Cardiac septum (tissue), 1 donor: ENCODE measurements at places on chromosomes 3 and 15. TPM values are rescaled to one million over a fixed set of nuclear protein-coding genes. Genes with fewer than 3 reads are reported as not detected.

COL6A5 gene
- not detected for total RNA-seq

SPCS1 gene
- total RNA-seq = 79.4 TPM

ITGA11 gene
- total RNA-seq = 9.3 TPM

ZMYND10 gene
- 0.35 TPM for total RNA-seq

CHMP2B gene
- 37.2 TPM for total RNA-seq

RHOV gene
- total RNA-seq = 0.13 TPM

DNA sequence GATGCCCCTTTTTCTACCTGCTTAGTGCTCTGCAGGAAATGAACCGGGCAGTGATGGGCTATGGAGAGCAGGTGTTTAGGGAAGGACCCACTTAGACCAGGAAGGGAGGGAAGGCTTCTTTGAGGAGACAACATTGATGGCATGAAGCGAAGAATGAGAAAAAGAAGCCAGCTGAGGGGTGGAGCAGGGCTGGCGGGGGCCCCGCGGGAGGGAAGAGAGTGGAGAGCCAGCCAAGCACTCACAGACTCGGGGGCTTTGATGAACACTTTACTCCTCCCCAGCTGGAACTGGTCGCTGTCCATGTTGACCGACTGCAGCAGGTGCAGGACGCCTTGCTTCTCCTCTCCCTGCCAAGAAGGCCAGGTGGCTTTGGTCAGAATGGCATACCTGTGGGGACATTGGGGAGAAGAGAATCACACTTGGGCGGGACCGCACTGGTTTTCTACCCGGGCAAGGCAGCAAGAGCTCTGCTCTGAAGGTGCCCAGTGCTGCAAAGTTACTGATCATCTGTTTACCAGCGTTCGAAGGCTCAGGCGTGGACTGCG lies 28.4 kb upstream of the LDHAL6B start:
- DNase-seq = no peak

DNA sequence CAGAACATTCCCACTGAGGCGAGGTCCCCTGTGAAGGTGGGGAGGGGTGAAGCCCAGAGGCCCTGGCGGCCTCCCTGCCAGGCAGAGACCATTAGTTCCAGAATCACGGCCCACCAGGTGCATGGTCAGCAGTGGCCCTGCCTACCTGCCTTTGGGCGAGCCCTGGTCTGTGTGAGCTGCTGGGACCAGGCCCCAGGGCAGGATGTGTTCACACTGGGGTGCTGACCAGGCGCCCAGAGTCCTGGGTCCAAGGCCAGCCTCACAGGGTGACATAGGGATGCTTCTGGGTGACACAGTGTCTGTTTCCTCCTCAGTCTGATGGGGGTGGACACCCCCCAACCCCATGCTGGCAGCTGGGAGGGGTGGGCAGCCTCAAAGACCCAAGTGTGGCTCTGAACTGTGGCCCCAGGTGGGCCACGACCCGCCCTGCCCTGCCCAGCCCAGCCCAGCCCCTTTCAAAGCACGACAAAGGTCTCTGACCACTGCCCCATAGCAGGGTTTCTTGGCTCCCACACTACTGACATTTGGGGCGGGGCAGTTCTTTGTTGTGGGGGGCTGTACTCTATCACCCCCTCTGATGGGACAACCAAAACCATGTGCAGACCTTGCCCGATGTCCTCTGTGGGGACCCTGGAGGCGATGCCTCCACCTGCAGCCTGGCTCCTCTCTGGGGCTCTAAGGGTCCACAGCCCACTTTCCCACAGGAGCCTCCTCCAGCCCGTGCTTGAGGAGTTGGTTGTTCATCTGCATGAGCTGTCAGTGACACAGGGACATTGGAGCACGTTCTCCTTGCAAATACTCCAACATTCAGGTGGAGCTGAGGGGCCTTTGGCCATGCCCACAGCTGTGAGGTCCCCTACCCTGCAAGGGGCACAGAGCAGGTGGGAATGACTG lies 44.8 kb upstream of the SLC41A3 start:
- peak; percentile 71 for DNase-seq

- DNase-seq = no peak
Measured at GRCh38 chr3:107689355-107689754, 166.6 kb downstream of the BBX start.

- no peak for DNase-seq
Measured at GRCh38 chr3:11850003-11850402, 3.3 kb upstream of the TAMM41 start.

DNA sequence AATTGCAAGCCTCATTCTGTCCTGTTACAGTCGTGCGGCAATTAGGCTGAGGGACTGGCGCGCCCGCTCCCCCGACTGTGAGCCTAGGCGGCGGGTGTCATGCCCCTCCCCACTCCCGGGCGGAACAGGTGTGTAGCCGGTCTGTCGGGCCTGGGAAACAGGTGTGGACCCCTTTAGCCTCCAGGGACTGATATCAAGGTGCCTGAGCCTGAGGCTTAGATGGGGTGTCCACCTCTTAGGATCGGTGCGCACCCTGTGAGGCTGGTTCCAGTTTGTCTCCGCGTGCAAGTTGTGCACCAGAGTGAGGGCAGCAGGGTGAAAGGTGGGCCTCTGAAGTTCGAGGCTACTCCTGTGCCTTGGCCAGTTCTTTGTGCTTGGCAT lies 686 bp downstream of the VPS8 start:
- no peak for DNase-seq

DNA sequence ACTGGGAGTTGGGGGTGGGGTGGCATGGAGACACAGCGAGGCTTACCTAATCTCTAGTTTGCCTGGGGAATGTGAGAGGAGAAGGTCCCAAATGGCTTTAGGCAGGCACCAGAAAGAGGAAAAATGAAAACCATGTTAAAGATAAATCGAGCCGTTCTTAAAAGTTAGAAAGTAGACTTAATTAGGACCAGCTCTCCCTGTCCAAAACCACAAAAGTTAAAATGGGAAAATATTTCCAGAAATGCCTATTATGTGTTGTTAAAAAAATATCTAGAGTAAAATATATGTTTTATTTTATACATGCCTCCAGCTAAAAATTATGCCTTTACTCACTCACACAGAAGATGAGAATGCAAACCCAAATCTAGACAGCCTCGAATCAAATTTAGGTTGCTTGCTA lies 50.1 kb downstream of the LRTM1 start:
- no peak for DNase-seq

GRCh38 chr3:30075514-30075913 lies 530.9 kb upstream of the TGFBR2 start:
- DNase-seq = no peak

DNA sequence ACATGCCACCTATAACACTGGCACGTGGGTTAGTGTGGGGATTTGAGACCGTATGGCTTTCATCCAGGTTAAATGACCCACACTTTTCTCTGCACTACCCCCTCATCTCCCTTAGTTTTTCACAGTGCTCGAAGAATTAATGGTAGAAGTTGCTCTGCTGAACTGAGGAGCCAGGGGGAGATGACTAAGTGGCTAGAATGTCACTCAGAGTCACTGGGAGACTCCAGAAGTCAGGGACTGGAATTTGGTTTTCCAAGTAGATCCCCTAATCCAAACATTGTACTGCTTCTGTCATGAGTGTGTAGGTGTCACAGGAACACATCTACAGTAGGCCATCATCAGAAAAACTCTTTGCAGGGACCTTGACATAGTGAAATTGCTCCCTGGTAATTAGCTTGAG lies 181.0 kb upstream of the RASGRP1 start:
- no peak for DNase-seq

DNA sequence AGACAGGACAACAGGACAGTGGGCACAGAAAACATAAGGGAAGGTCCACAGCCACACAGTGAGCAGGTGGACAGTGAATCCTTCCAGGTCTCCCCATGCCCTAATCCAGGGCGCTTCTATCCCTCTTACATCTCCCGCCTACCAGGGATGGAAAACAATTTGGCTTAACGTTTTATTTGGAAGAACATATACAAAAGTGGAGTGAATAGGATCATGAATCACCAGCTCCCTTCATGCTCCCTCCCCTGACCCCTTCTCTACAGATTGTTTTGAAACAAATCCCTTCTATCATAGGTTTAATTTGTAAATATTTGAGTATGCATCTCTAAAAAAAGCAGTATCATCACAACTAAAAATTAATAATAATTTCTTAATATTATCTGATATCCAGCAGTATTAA lies 52.5 kb downstream of the CLDN11 start:
- no peak for DNase-seq

DNA sequence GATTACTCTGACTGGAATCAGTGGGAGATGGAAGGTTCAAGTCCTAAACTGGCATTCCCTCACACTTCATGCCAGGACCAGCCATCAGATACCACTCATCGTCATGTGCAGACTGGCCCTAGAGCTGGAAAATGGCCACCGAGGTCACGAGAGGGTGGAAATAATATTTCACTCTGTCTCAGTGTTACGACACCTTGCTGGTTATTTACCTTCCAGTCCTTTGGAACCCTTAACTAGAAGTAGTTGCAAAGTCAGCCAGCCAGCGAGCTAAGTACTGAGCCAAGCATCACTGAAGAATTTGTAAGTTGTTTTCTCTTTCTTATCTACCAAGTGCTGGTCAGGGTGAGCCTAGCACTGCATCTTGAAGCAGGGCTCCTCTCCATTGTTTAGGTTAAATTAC lies 309.9 kb upstream of the RASGRP1 start:
- DNase-seq = no peak

DNA sequence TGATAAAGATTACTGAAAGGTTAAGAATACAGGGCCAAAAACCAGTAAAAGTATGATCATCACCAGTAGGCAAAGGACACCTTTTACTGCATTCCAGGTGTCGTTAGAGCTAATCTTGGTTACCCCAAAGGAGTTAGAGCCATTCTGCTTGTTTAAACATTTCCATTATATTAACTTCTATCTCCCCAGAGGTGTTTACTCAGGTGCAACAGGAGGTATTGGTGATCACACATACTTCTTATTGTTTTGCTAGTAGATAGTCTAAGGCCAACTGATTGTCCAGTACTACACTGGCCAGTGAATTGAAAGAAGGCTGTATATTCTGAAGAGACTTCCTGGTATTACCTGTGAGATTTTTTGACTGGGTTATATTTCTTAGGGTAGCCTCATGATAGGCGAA lies 22.8 kb downstream of the MKRN3 start:
- no peak for DNase-seq

DNA sequence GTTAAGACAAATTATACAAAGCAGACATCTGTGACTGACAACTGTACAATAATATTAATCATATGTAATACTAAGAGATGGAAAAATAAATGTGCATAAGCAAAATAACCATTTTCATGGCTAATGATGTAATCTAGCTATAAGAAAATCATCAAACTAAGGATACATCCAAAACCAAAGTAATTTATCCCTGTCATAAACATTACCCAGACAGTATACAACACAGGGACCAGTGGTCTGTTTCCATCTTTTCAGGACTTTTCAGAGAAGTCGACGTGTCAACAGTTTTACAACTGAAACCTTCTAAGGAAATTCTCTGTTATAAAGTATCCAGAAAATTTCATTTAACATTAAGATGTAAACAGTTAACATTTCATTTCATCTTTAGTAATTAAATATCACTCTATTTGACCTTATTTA lies 11.0 kb downstream of the THBS1 start:
- DNase-seq = no peak
